Cortex of kidney (tissue), 1 donor: ENCODE measurements at places on chromosomes 4 and X.

DNA sequence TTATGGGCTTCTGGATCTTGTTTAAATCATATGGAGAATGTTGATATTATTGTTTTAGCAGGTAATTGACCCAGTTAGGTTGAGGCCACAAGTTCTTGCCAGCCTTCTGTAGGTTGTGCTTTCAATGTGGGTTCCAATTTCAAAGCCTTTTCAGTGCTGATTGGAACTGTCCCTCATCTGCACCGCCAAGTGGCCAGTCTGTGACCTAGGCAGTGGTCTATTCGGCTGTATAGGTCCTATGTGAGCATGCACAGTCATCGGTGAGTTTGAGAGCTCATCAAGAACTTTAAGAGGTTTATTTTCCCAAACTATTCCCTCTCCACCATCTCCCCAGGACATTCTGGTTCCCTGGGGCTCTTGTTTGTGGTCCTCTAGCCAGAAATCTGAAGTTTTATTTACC is 35.7 kb downstream of the DDX53 start:
- no peak for DNase-seq

GRCh38 chr4:80202741-80203553 is 5.6 kb downstream of the PRDM8 start:
- DNase-seq, result no peak

GRCh38 chr4:62901101-62901500 is 1508.1 kb downstream of the TECRL start:
- DNase-seq, result no peak

DNA sequence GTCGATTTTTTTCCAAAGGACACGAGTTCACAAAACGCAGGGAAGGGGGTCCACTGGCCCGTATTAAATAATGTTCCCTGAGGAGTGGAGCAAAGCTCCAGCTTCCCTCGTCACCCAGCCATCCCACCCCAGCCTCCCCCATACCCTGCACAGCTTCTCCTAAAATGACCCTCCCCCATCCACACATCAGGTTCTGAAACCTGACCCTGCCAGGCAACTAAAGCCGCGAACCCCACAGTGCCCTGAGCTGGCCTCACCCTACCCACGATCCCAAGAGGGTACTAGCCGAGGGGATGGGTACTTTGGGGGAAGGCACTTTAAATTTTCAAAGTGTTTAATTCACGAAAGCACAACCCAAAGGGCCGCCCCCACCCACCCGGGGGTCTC is 634 bp downstream of the APOO start:
- DNase-seq, result no peak

DNA sequence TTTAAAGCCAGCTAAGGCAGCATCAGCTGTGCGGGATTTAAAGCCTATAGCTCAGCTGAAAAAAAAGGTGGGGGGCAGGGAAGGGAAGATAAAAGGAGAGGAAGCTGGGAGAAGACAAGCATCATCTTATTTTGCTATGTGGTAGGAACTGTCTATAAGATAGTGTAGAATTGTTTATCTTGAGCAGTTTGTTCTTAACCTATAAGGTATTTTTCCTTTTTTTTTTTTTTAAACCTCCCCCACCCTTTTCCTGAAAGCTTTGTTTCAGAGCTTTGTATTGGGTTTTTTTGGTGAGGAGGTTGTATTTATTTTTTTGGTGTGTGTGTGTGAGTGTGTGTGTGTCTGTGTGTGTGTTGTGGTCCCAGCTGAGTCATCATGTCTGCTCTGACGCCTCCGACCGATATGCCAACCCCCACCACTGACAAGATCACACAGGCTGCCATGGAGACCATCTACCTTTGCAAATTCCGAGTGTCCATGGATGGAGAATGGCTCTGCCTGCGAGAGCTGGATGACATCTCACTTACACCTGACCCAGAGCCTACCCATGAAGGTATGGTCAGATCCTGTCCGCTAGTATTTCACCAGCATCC is 531 bp downstream of the RUFY3 start:
- DNase-seq, result no peak

DNA sequence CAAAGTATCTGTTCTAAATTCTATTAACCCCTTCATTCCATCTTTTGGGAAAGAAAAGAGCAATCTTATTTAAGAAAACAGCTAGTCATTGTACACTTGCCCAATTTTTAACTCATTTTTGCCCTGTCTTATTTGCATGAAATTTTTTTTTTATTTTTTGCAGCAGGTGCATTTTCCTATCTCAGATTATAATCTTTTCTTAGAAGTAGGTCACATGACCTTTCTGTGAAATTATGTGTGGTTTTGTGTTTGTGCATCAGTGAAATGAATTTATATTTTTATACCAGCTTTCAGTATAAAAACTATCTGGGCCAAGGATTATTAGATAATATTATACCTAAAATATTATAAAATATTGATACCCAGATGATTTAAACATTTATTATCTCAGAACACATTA is 145.6 kb downstream of the INPP4B start:
- DNase-seq, result no peak

DNA sequence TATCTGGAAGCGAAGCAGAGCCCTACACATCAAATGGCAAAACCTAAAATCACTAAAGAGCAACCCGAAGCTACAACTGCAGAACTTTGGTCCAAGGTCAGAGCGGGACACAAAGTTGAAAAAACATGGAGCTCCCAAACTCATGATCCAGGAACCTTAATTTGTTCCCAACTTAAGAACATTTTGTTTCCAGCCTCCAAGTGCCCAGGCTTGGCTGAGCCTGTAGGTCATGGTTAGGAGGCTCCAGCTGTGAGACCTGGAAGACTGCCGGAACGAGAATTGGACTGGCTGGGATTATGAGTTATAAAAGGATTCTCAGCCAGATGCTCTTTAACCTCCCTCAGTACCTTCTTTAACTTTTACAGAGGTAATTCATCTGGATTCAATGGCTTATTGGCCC is 349.1 kb upstream of the DDX53 start:
- DNase-seq, result no peak

- no peak for DNase-seq
Observed at GRCh38 chr4:141121768-141122454, 11.4 kb downstream of the RNF150 start.

- DNase-seq, result no peak
Observed at GRCh38 chrX:150365990-150366911, 3.1 kb downstream of the MAMLD1 start.

DNA sequence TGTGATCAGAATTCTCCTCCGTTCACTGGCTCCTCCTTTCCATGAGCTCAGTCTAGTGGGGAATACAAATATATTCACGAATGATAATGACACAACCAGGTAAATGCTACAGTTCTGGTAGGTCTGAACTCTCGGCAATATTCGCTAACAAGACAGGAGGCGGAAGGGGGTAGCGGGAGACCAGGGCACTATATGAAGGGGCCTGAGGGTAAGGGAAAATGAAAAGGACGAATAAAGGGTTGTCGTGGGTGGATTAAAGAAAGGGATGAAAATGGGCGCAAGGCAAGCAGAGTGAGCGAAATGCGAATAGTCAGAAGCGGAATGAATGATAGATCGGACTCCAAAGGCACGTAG is 743 bp downstream of the NKAP start:
- no peak for DNase-seq

GRCh38 chr4:70747874-70748273 is 26.1 kb downstream of the RUFY3 start:
- no peak for DNase-seq

DNA sequence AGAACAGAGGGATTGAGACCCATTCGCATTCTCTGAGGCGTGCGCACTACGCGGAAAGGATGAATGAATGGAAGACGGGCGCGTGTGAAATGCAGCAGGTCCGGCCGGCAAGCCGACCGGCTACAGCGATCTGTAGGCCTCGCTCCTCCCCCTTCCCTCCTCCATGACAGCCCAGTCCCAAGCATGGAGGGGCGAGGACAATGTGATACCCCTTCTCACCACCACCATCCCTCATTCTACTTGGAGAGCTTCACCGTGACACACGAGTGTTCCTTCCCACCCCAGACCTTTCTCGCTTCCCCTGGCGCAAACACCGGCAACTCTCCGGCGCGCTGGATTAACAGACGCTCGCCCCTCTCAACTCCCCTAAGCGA is 815 bp downstream of the EIF4E start:
- DNase-seq, result no peak

- no peak for DNase-seq
Observed at GRCh38 chrX:121221322-121221977, 174.0 kb downstream of the GLUD2 start.

- DNase-seq, result no peak
Observed at GRCh38 chr4:81883530-81884450, 412.1 kb upstream of the RASGEF1B start.

- DNase-seq, result no peak
Observed at GRCh38 chr4:78775303-78776078, 659 bp upstream of the BMP2K start.

DNA sequence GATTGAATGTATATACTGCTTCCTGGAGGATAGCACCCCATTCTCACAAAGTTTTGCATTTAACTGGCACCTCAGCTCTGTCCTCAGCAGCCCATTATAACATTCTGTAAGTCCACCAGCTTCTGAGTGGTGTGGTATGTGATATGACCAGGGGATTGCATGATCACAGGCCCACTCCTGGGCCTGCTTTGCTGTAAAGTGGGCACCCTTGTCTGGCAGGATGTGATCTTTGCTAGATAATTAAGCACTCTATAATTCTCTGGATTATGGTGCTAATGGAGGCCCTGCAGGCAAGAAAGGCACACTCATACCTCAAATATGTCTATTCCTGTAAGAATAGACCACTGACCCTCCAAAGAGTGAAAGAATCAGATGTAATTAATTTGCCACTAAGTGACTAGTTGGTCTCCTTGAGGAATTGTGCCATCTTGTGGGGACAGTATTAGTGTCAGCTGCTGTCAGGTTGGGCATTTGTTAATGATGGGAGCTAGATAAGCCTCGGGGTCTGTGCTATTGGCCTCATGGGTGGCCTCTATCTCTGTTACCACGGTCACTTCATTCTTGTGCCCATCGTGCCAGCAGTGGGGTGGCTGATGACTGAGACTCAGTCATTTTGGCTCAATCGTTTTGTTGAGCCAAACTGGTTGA is 2.2 kb upstream of the CFI start:
- no peak for DNase-seq

DNA sequence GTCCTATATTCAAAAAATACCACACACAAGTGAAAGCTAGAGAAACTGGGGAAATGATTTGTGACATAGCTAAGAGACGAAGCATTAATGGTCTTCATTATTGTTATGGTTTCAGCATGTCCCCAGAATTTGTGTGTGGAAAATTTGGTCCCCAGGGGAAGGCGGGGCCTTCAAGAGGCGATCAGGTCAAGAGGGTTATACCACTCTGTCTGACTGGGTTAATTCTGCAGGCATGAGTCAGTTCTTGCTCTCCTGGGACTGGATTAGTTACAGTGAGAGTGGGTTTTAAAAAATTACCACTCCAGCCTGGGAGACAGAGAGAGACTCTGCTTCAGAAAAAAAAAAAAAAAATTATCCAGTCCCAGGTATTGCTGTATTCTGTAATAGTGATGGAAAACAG is 2.1 kb upstream of the MTNR1A start:
- no peak for DNase-seq

- no peak for DNase-seq
Observed at GRCh38 chr4:48914311-48914710, 7.7 kb upstream of the OCIAD2 start.

DNA sequence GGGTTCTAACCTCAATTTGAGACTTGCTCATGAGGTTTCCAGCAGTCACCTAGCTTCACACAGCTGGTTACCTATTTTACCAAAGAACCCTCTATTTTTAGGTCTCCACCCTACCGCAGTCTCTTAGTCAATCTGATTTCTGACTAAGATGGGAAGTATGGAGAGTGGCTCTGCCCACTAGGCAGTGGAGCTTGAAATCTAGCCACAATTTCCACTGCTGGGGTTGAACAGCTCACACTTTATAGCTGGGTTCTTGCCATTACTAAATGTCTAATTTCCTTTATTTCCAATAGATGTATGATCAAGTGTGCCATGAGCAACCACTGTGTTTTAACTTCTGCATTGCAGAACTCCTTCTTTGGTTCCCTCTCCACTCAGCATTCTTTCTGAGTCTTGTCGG is 43.1 kb downstream of the GASK1B start:
- no peak for DNase-seq

DNA sequence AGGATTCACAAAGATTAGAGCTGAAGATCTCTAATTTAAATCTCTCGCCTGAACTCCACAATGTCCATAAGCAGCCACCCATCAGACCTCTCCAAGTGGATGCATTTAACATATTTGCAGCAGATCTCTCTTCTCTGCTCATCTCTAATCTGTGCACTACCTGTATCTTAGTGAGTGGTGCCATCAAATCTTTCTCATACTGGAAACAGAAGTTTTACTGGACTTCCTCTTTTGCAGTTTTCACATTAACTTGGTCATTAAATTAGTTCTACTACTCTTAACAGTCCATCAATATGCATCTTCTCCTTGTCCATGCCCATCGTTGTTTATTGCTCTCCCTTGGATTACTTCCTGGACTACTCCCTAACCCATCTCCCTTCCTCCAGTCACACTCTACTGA is 488.5 kb downstream of the IL15 start:
- DNase-seq, result no peak

DNA sequence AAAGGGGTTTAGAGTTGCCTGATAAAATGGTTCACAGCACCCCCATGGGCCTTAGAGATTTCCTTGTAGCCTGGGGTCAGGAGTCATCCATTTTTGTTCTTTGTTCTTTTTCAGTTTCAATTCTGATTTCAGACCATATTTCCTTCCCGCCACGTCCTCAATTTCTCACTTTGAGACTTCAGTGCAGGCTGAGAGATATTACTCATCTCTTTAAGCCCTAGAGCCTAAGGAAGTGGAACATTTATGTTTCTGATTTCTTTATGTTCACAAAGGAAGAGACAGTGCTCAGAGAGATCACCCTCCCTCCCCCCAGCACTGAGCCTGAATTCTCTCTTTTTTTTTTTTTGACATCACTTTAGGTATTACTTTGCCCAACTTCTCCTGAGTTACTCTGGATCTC is 56.3 kb downstream of the MSN start:
- DNase-seq, result no peak

GRCh38 chrX:132563976-132564375 is 75.1 kb upstream of the MBNL3 start:
- DNase-seq, result no peak

GRCh38 chr4:56464581-56464980 is 2.8 kb upstream of the SRP72 start:
- no peak for DNase-seq

- no peak for DNase-seq
Observed at GRCh38 chr4:16492872-16493271, 266.6 kb upstream of the TAPT1 start.

GRCh38 chrX:18676470-18676869 is 4.6 kb upstream of the RS1 start:
- no peak for DNase-seq

- DNase-seq, result no peak
Observed at GRCh38 chrX:15882704-15883539, 28.3 kb upstream of the AP1S2 start.

DNA sequence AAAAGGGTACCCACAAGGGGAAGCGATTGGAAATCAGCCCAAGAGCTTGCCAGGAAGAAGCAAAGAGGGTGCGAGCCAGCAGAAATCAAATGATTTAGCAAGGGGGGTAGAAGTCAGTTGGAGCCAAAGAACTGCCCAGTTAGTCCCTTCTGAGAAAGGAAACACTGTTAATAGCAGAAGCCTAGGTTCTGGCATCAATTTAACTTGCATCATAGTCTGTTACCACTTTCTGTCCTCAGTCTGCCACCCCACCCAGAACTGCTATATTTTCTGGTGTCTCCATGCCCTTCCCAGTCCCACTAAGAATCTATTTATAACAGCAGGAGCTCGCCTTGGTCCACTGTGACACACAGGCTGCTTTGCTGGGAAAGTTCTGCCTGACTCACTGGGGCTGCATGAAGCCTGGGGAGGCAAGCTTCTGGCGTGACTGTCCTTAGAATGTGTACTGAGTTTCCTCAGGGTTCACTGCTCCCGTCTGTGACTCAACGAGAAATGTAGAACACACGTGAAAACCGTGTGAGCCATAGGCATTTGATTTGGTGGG is 157.8 kb upstream of the TTC29 start:
- no peak for DNase-seq
